ENCODE measurements at places on chromosomes 16 and 17.

DNA sequence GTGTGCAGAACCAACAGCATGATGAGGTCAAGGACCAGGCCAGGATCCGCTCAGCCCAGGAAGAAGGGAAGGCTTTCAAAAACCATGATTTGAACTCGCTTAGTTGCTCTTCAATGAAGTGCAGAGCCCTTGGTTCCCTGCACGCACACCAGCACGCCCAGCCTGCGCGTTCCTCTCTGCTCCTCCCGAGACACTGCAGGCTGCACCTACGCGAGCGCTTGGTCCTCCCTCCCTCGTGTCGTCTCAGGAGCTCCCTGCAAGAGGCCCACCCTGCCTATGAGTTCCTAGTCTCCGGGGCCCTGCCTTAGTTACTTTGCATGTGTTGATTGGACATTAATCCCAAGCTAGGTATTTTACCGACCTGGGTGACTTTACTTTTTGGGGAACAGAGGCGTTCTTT is 132.9 kb upstream of the TNRC6C start:
- no peak for DNase-seq

GRCh38 chr17:44123356-44124117 is at the start of gene HDAC5:
Gene HDAC5 (minus strand): TSS chr17:44123641. CDS start chr17:44117515, 6,126 bp downstream.
- peak; percentile 93 for DNase-seq

DNA sequence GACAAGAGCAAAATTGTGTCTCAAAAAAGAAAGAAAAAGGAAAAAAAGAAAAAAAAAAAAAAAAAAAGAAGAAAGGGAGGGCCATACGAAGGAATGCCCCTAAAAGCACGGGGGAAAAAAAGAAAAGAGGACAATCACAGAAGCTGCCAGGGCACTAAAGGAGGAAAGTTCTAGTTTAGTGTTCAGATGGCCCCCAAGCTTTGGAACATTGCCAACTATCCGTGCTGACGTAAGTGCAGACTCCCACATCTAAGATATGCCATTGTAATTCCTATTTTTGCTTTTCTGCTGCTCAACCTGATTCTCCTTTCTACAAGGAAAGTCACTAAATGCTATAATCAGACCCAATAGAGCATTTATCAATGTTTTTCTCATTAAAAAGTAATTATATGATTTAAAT is 842.1 kb downstream of the KCNJ2 start:
- DNase-seq = no peak

DNA sequence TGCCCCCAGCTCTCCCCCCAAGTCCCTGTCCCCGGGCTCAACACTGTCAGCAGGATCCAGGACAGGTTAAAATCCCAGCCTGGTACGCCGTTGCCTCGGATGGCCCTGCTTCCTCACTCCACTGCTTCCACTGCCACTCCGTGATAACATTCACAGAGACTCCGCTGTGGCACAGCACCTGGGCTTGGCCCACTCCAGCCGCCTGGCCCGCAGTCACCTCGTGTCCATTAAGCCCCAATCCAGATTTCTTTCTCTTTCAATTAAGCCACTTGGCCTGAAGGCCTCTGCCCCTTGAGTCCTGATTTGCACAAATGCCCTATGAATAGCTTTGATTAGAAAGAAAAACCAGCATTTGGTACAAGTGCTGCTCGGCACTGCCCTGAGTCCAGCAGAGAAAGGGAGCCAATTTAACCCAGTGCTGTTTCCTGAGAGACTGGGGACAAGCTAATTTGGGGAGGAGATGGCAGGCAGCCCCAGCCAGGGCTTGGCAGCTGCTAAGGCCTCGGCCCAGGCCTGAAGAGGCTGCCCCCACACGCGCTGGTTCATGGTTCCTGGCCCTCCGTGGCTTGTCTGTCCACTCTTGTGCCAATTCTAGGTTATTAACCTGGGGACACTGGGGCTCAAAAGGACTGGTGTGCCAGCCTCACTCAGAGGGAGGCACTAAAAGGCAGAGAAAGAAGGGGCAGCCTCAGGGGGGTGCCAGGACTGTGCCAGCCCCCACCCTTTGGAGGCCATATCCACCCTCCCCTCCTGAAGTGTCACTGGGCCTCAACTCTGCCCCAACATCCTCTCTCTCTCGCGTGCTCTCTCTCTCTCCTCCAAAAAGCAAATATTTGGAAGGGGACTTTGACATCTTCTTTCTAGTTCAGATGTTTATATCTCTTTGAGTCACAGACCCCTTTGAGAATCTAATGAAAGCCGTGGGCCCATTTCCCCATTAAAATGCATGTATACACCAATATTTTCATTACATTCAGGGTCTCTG is 29.8 kb upstream of the SPPL2C start:
- DNase-seq = peak; percentile 78

DNA sequence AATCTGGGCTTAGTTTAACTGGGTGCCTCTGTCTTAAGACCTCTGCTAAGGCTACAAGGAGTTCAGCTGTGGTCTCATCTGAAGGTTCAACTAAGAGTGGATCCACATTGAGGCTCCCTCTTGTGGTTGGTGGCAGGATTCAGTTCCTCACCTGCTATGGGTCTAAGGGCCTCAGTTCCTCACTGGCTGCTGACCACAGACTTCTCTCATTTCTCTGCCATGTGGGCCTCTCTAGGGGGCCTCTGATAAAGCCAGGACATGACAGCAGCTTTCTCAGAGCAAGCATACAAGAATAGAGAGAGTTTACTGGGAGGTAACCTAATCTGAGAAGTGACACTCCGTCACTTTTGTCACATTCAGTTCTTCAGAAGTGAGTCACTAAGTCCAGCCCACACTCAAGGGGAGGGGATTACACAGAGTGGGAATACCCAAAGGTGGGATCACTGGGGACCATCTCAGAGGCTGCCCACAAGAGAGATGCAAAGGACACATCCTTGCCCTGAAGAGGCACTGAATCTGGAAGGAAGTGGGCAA is 19.2 kb upstream of the ABAT start:
- no peak for DNase-seq

- DNase-seq = no peak
Observed at GRCh38 chr16:85833219-85833920, 33.9 kb downstream of the COX4I1 start.

- no peak for DNase-seq
Observed at GRCh38 chr17:15240644-15241043, 24.5 kb downstream of the PMP22 start.

GRCh38 chr17:29214215-29215146 is 32.2 kb upstream of the CRYBA1 start:
- DNase-seq = no peak

GRCh38 chr16:8346294-8346693 is 244.0 kb downstream of the TMEM114 start:
- DNase-seq = no peak

DNA sequence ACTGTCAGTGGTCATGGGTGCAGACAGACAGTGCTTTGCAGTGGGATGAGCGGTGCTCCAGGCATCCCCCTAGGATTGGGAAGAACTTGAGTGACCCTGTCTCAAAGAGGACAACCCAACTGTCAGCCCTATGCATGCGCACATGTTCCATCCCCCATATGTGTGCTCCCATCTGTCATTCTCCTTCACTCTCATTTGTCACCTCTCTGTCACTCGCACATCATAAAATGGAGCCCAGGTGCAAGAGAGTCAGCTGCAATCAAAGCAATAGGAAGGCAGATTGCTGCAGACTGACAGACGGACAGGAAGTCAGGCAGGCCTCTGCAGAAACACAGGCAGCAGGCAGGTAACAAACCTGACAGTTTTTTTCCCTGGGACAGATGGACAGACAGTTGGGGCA is 101.8 kb upstream of the CCL1 start:
- no peak for DNase-seq

DNA sequence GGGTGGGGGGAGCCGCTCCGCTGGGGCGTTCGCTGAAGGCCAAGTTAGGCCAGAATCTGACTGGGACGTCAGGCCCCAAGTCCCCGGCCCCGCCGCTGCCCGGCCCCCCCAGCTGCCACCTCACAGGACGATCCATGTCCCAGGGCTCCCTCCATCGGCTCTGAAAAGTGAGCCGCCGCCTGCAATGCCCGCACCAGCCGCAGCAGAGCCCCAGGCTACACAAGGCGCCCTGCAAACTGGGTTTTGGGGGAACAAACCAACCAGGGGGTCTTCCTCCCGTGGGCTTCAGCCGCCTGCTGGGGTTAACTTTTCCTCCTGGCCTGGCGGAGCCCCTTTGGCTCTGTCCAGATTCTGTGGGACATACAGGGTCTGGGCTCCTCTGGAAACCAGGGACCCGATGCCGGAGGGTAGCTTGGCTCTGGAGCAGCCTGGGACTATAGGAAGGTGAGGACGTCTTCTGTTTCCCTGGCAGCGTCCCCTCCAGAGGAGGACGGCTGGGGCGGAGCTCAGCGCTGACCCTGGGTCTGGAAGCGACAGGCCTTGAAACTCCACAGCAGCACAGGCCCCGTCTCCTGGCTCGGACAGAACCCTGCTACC is 835 bp downstream of the NME4 start:
- DNase-seq = no peak

DNA sequence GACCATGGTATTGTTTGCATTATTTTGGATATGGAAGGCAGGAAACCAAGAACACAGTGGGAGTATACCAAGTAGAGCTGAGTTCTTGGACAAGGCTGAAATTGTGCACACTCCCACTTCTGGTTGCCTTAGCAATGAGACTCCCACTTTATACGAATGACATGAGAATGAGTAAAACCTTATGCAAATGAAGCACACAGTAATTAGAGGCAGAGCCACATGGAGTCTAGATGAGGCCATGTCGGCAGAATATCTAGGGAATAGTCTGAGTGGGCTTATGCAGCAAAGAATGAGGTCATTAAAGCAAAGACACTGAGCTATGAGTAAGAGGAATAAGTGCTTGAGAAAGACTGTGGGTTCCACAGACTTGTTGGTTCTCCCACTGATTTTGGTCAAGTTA is 178.7 kb downstream of the GRIN2A start:
- no peak for DNase-seq

DNA sequence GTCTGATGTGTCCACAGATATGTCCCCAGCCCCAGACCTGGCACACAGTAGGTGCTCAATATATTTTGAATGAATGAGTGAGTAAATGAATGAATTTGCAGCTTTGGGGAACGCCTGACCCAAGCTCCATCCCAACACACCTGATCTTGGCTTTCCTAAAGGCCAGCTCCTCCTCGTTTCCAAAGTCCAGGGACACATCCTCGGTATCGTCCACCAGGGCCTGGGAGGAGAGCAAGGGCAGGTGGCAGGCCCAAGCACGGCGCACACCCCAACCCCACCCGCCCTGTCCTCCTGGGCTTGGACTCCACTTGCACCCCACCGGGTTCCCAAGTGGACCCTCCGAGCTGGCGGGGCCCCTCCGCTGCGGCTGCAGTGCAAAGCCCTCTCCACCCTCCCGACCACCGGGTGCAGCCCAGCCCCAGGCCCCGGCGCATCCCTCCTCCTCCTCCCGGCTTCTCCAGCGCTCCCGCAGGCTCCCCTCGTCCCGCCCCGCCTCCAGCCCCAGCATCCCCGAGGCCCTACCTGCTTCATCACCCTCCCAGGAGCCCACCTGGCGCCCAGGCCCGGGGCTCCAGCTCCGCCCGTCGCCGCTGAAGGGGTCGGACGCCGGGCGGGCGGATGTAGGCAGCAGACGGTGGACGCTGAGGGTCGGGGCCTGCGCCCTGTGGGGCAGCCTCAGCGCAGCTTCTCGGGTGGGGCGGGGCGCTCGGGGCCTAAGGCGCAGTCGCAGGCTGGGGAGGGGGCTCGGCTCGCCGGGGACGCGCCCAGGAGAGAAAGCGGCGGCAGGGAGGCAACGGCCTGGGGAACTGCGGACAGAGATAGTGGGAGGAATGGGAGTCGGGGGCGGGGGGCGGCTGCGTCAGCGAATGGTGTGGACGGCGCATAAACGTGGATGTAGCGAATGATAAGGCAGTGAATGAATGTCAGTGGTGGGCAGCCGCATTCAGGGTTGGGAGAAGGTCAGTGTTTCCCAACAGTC is at the start of gene TVP23A:
Gene TVP23A, minus strand, starts transcription at position 832 of the 979 bp plus-strand sequence. Its CDS starts 301 bp downstream, at position 531.
- DNase-seq = no peak

- DNase-seq = no peak
Observed at GRCh38 chr17:77935121-77935571, 23.4 kb upstream of the TNRC6C start.
